ENCODE measurements at places on chromosomes 1 and 21.

GRCh38 chr1:110151175-110151669 lies 928 bp downstream of the SLC6A17 start:
- DNase-seq = no peak

- no peak for DNase-seq
Observed at GRCh38 chr1:247638011-247638410, 32.6 kb downstream of the OR2G3 start.

GRCh38 chr1:205225901-205226765 lies 1.6 kb upstream of the TMCC2 start:
- DNase-seq = no peak

GRCh38 chr1:48495911-48496310 lies 23.9 kb upstream of the SPATA6 start:
- no peak for DNase-seq

- DNase-seq = no peak
Observed at GRCh38 chr1:8276173-8276914, 41.6 kb upstream of the SLC45A1 start.

DNA sequence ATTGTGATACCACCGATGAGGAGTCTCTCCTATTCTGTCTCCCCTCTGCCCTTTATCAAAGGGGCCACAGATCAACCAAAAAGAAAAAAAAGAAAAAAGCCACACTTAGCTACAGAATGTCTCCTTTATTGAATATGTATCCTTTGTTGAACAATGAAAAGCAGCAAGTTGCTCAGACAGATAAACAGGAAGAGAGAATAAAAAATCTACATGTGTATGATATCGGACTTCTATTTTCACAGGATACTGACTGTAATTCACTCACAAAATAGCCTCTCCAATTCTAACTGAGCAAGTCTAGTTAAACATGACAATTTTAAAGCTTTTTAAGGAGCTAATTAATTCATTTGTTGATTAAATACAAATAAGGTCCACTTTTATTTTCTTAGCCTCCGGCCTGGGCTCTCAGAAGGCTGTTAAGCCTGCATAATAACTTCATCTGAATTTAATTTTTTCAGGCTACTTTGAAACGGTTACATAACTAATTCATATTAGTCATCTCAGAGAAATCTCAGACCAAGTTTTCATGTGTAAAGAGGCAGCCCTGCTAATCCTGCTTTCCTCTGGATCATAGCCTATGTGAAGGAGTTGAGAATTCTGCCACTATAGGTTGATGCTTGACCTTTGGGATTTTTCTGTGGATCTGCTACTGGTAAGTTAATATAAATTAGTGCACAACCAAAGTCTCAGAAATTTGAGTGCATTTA lies 304.1 kb upstream of the NR5A2 start:
- no peak for DNase-seq
